ENCODE measurements at places on chromosomes 11 and 22.

DNA sequence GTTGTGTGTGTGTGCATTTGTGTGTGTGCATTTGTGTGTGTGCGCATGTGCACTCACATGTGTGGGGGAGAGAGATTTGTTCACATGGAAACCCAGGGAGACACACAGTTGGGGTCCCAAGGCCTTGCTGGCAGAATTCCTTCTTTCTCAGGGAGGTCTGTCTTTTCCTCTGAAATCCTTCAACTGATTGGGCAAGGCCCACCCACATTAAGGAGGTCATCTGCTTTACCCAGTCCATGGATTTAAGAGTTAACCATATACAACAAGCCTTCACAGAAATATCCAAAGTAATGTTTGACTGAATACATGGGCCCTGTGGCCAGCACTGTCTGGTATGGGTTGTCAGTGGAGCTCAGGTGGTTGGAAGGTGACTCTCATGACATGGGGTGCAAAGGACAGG is 641.4 kb downstream of the BRD1 start:
- DNase-seq, result no peak

- DNase-seq, result no peak
Measured at GRCh38 chr11:62976109-62976508, 8.7 kb downstream of the SLC22A6 start.

DNA sequence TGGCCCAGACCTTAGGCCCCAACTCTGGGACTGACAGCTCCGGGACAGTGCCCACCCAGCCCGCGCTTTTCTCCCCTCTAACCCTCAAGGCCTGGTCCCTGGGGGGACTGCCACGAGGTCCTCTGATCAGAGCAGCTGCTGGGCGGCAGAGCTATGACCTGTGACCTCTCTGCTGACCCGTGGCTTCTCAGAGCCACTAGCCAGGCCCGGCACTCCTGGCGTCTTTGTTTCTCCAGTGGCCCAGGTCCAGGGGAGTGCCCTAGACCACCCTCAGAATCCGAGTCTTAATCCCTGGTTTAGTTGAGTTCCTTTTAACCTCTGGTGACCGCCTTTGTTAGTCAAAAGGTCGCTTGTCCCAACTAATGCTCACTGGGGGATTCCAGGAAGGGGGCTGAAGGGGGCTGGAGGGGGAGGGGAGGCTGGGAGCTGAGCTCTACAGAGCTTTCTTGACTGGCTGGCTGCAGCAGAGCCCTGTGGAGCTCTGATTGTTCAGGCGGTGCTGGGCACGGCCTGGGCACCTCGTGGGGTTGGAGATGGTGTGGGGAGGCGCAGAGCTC is 1.2 kb downstream of the FBLN1 start:
- DNase-seq, result no peak

GRCh38 chr22:33038836-33039235 is 19.3 kb downstream of the SYN3 start:
- DNase-seq, result no peak

DNA sequence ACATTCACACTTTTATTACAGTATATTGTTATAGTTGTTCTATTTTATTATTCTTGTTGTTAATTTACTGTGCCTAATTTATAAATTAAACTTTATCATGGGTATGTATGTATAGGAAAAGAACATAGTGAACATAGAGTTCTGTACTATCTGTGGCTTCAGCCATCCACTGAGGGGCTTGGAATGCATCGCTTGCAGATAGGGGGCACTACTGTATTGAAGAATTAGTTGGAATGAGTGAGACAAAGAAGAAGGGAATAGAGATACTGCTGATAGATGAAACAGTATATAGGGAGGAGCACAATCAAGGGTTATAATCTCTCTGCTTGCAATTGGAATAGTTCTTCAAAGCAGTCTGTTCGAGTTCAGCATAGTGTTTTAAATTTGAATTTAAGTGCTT is 432.2 kb downstream of the RAB38 start:
- DNase-seq, result no peak

- DNase-seq, result no peak
Measured at GRCh38 chr11:32069361-32070058, 21.4 kb upstream of the RCN1 start.

DNA sequence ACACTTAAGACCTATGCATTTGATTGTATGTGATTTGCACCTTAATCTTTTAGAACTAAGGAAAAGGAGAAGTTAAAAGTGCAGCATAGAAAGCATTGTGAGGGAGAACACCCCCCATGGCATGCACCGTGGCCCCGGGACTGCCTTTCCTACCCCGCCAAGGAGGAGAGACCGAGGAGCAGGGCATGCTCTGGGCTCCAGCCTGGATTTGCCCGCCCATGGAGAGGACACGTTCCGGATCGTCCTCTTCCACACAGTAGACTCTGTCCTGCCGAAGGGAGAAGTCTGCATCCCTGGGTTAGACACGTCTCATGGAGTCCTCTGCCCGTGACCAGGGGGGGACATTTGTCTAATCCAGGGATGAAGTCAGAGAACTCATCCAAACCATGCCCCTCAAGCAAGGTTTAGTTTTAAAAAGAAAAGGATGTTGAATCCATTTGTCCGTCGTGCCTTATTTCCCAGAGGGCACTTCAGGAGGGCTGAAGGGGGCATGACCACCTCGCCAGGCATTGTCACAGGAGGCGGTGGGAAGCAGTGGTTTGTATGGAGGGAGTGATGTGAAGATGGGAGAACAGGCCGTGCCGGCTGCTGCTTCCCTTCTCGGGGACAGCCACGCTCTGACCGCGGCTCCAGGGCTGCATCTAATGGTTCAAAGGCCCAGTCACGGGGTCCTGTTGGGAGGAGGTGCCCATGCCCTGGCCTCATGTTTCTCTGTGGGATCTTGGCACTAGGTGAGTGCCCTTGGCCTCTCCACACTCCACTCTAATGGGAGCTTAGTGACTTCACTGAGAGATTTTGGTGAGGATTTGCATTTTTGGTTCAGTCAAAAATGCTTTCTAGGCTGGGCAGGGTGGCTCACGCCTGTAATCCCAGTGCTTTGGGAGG is 66.2 kb upstream of the GAL start:
- no peak for DNase-seq

- DNase-seq, result peak; percentile 56
Measured at GRCh38 chr11:66080055-66080817, 10.2 kb downstream of the PACS1 start.

- DNase-seq, result no peak
Measured at GRCh38 chr11:118980191-118980881, 8.8 kb downstream of the FOXR1 start.

DNA sequence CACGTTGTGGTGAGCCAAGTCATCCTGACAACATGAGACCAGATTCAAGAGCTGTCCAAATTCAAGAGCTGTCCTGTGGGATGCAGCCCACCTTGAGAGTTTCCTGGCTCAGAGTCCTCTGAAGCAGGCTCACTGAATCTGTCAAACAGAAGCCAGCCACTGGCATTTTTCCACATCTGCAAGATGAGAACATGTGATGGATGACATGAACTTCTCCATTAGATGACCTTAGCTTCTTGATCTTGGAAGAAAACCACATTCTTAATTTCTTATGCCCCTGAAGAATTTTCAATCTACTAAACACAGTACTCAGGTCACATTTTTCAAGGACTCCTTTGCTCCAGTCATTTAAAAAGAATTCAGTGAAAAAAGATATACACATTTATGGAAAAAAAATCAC is 291.0 kb downstream of the GUCY1A2 start:
- no peak for DNase-seq
